NCI-H460 (cell line): ENCODE measurements at places on chromosomes 13 and 19.

GRCh38 chr13:63607153-63607552 lies 2191.5 kb upstream of the PCDH20 start:
- no peak for DNase-seq

GRCh38 chr13:74569251-74569650 lies 435.0 kb upstream of the KLF12 start:
- no peak for DNase-seq

DNA sequence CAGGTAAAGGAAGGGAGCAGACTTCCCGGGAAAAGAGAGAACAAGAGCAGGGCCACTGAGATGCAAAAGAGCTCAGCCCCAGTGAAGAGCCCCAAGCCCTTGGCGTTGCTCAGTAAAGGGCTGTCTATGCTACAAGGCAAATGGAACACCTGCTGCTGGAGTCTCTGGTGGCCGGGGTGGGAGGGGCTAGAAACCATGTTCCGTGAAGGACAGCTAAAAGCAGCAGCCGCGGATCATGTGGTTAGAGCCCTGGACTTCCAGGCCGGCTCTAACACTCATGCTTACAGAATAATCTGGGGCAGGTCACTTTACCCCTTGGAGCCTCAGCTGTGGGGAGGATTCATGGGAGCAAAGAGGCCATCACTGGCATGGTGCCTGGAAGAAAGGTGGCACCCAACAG lies 17.8 kb downstream of the POU2F2 start:
- DNase-seq: no peak

DNA sequence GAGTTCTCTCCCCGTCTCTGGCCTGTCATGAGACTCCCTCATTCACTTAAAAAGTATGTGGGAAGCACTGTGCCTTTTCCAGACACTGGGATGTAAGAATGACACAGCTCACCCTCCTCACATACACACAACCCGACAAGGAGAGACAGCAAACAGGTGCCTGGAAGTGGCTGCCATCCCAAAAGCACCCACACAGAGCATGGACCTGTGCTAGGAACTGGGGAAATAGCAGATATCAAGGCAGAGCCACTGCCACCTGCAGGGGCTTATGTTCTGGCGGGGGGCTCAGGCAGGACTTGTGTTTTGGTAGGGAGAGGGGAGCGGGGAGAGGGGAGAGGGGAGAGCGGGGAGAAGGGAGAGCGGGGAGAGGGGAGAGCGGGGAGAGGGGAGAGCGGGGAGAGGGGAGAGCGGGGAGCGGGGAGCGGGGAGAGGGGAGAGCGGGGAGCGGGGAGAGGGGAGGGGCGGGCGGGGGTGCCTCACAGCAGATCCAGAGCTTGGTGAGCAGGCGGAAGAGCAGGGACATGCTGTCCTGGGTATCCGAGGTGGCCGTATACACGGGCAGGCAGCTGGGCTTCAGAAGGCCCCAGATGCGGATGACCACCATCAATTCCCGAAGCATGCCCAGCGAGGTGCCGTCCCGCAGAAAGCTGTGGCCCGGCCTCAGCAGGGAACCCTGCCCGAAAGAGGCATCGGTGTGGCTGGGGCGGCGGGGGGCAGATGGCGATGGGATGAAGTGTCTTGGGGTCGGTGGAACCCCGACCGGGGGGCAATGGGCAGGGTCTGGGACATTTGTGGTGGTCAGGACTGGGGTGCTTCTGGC lies 12.2 kb downstream of the CFD start:
- no peak for DNase-seq

- no peak for DNase-seq
Measured at GRCh38 chr13:32426191-32426989, 1.5 kb downstream of the N4BP2L1 start.
